Activated CD8-positive, alpha-beta memory T cell treated with anti-CD3 and anti-CD28 coated beads, Interleukin-2, amount 10 ng/mL, durations not matched to agents 7 days and 5 days (primary cell): ENCODE measurements at places on chromosomes 5 and 9.

- no peak for DNase-seq
Observed at GRCh38 chr5:96664669-96665068, 2.5 kb downstream of the CAST start.

DNA sequence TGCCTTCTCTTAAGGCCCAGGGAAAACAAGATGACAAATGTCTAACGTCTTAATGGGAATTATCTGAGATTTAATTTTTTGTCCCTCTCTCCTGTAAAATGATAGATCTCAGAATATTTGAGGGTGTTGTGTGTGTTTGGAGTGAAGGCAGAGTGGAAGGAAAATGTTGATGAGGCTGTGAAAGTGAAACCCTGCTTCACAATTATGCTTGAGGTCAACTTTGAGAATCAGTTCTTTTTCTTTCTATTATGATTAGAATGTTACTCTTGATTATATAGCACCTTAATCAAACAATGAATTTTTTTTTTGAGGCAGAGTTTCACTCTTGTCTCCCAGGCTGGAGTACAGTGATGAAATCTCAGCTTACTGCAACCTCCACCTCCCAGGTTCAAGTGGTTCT lies 5.5 kb upstream of the LOX start:
- DNase-seq = no peak

- no peak for DNase-seq
Observed at GRCh38 chr9:131657456-131657855, 82.4 kb downstream of the RAPGEF1 start.

GRCh38 chr5:16406630-16407029 lies 59.0 kb downstream of the ZNF622 start:
- DNase-seq = no peak

- peak; percentile 64 for DNase-seq
Observed at GRCh38 chr9:27528076-27528885, 1.3 kb downstream of the MOB3B start.

GRCh38 chr9:134825025-134825424 lies 55.6 kb upstream of the FCN2 start:
- DNase-seq = no peak

DNA sequence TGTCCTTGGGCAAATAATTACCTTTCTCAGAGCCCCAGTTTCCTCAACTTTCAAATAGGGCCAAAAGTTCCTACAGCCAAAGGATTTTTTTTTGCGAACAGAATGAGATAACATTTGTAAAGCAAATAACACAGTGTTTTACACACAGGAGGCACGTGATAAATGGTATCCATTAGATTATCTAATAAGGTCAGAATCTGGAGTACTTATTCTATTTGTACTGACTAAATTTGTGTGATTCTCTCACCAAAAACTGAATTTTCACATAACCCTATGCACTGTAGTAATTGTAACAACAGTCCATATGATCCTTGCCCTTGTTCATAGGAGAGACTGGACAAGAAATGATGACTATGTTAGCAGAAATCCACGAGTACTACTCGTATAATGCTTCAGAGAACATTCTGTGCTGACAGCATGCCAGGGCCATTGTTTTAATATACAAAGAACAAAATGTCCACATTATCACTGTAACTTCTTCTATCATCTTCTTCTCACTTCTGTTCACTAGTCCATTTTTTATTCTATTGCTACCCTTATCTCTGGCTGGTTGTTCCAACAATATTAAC lies 13.9 kb upstream of the FEM1C start:
- DNase-seq = no peak

GRCh38 chr5:97644896-97645295 lies 461.8 kb upstream of the RIOK2 start:
- DNase-seq = no peak

GRCh38 chr9:87278971-87279733 lies 218.5 kb upstream of the DAPK1 start:
- DNase-seq = no peak

DNA sequence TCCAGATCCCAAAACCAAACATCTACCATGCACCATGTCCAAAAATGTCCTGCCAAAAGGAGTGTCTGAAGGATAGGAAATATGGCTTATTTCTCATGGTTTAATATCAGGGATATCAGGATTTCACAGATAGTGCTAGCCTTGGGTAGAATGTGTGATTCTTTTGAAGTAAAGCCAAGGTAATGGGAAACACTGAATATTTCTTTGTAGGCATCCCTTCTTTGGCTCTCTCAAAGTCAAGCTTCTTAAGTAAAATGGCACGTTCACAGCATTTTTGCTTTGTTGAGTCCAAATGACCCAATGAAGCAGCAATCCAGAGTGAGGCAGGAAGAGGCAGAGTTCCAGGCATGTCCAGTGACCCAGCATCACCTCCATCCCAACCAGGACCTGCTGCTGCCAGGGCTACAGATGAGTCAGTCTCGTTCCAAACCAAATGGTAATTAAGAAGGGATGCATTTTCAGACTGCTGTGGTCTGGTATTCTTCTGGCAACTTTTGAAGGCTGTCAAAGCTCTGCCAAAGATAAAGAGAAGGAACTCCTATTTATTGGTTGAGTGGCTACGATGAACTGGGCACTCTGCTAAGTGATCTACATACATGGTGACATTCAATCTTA lies 678.8 kb upstream of the KLF4 start:
- no peak for DNase-seq

DNA sequence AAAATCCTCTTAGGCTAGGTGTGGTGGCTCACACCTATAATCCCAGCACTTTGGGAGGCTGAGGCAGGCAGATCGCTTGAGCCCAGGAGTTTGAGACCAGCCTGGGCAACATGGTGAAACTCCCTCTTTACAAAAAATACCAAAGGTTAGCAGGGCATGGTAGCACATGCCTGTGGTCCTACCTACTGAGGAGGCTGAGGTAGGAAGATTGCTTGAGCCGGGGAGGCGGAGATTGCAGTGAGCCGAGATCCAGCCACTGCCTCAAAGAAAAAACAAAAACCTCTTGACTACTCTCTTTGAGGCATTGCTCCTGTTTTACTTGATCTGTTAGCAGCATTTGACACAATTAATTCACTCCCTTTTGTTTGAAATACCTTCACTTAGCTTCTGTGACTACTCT lies 20.7 kb downstream of the KIF2A start:
- DNase-seq = no peak

DNA sequence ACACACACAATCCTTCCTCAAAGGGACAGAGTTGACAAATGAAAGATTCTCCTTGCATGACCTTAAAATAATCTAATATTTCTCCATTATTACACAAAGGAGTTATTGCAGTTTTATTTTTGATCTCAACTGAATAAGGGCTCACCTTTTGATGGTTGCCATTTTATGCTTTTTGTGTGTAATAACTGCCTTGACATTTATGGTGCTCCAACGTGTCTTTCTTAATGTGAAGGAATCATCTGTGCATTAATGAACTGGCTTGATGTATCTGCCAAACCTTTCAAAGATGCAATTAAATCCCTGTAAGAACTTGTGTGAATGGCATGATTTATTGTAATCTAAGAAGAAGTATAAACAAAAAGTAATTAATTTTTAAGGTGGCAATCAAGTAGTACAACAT lies 1519.8 kb upstream of the CDH9 start:
- DNase-seq = no peak

DNA sequence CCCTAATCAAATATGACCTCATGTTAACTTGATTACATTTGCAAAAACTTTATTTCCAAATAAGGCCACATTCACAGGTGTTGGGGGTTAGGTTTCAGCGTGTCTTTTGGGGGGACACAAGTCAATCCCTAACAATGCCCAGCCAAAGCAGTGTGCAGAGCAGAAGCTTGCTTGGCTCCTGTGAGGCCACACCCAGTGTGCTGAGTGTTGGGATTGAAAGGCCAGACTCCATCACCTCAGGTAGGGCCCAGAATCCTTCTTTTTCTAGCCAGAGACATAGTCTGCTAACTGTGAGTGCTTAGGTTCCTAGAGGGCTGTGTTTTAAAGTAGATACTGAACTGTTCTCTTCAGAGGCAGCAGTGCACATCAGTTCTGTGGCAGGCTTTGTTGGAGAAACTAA lies 27.9 kb downstream of the KDM4C start:
- no peak for DNase-seq

DNA sequence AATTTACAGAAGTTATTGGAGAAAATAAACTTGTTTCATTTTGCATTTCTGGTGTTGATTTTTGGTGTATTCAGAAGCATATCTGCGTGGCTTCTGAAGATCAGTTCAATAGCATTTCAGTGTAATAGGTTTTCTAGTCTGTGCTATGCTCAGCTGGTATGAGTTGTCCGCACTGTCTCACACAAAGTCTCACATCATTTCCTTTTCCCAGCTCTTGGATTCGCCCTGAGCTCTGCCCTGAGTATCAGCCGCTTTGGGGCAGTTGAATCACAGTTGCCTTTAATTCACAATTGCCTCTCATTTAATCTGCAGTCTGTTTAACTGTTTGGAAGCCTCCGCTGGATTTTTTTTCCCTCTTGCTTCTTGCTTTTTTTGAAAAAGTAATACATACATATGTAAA lies 6.4 kb upstream of the TTC23L start:
- no peak for DNase-seq

- DNase-seq = no peak
Observed at GRCh38 chr9:113556877-113557593, 93.5 kb downstream of the RGS3 start.

GRCh38 chr9:112065806-112066606 lies 109.1 kb downstream of the SUSD1 start:
- DNase-seq = no peak

DNA sequence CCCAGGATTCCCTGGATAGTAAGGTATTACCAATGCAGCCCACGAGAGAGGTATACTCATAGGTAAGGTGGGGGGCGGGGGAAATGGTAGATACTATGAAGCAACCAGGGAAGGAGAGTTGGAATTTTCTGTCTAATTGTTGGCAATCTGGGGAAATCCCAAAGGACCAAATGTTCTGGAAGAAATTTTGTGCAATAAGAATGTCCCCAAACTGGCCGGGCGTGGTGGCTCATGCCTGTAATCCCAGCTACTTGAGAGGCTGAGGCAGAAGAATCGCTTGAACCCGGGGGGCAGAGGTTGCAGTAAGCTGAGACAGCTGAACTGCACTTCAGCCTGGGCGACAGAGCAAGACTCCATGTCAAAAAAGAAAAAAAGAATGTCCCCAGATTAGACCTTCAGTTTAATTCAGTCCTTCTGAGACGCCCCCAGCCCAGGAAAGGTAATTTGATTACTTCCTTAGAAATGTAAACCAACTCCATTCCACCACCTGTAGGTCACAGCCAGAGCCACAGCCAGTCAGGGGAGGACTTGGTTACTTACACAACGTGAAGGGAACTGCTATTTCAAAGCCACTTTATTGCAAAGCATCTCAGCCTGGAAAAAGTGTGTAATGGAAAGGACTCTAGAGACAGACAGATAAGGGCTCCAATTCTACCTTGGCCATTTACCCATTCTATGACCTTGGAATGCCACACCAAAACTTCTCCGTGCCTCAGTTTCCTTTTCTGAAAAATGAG lies 50.0 kb upstream of the KLF4 start:
- DNase-seq = no peak

DNA sequence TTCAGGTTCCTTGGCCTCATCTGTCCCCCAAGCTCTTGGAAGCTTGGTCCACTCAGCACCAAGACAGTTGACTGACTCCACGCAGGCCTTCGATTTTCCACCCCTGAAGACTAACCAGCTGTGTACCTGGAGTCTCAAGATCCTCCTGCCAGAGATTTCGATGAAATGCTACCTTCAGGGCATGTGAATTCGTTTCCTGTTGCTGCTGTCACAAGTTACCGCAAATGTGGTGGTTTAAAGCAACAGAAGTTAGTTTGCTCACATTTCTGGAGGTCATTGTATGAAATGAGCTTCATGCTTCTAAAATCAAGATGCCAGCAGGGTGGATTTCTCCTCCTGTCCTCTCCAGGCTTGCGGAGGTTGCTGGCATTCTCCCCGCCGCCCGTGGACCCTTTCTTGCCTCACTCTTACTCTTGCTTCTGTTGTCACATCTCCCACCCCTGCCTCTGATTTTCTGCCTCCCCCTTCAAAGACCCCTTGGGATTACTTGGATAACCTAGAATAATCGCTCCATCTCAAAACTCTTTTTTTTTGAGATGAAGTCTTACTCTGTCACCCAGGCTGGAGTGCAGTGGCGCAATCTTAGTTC lies 27.6 kb upstream of the RETREG1 start:
- no peak for DNase-seq

DNA sequence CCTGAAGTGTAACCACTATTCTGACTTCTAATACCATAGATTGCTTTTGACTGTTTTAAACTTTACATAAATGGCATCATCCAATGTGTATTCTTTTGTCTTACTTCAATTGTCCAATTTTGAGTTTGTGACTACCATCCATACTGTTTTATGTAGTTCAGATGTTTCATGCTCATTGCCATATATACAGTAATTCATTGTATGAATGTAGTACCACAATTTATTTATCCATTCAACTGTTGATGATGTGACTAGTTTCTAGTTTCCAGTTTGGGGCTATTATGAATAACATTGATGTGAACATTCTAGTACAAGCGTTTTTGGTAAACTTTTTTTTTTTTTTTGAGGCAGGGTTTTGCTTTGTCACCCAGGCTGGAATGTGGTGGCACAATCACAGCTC lies 55.1 kb downstream of the HMGCS1 start:
- no peak for DNase-seq

DNA sequence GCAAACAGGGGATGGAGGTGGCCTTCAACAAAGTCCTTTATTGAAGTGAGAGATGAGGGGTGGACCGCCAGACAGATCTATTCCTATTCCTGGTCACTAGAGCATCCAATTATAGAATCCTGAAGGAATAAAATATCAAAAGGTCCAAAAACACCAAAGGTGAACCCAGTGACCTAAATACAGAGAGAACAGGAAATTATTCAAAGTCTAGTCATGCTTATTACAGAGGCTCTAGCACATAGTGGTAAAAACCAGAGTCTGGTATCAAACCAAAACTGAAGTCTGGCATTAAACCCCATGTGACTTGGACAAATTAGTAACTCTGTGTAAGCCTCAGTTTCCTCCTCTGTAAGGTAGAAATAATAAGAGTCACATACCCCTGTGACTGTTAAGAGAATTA lies 100.5 kb upstream of the SNX2 start:
- DNase-seq = no peak

GRCh38 chr5:94745786-94746730 lies 127.6 kb downstream of the SLF1 start:
- DNase-seq = no peak

DNA sequence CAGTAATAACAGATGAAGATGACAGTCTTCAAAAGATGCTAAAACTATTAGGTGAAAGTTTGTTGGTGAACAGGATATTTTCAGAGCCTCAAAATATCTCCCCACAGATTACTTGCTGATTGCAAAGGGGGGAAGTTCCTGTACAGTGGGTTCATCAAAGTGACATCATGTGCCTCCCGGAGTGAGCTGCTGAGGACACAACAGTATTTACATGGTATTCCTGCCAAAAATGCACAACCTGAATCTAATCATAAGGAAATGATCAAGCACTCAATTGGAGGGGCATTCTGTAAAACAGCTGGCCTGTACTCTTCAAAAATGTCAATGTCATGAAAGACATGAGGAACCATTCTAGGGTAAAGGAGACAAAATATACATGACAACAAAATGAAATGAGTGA lies 18.9 kb upstream of the GLIS3 start:
- DNase-seq = no peak

DNA sequence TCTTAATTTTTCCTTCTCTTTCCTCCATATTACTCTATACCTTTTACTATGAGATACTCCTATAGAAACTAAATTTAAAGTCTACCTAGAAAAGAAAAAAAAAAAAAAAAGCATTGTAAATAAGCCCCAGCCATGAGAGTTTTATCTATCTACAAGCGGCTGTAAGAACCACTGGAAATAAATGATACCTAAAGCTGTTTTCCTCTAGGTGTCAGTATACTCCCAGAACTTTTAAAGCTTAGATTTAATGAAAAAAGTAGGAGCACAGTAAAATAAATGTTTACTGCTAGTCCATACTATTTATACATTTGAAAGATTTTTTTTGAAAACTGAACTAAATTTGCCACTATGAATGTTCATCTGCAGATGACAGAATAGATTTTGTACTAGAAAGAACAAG lies 26.2 kb downstream of the TYRP1 start:
- no peak for DNase-seq
